ENCODE measurements at places on chromosomes 16 and 17. TPM values are rescaled to one million over a fixed set of nuclear protein-coding genes. Genes with fewer than 3 reads are reported as not detected.

Gene RAMP2
- 17.5 TPM for polyA plus RNA-seq

Gene FAHD1
- 63.8 TPM for polyA plus RNA-seq

Gene SEZ6L2
- polyA plus RNA-seq: 0.05 TPM

Gene C17orf113
- 0.08 TPM for polyA plus RNA-seq

Gene ST6GALNAC2
- polyA plus RNA-seq: 8.7 TPM

Gene RNF135
- 5.3 TPM for polyA plus RNA-seq

GRCh38 chr16:51508490-51509212 lies 357.6 kb upstream of the SALL1 start:
- no peak for DNase-seq

GRCh38 chr16:27600381-27600780 lies 50.4 kb downstream of the KATNIP start:
- DNase-seq: no peak

DNA sequence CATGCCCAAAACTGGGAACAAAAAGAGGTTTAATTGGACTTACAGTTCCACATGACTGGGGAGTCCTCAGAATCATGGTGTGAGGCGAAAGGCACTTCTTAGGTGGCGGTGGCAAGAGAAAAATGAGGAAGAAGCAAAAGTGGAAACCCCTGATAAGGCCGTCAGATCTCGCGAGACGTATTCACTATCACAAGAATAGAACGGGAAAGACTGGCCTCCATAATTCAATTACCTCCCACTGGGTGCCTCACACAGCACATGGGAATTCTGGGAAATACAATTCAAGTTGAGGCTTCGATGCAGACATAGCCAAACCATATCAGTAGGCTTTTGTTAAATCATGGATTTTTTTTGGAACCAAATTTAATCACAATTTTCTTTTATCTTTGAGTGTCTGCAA lies 24.4 kb downstream of the RBL2 start:
- DNase-seq: no peak

GRCh38 chr17:30199600-30199999 lies 35.9 kb downstream of the SLC6A4 start:
- DNase-seq: no peak

- no peak for DNase-seq
Measured at GRCh38 chr16:50334106-50334975, 34.4 kb downstream of the BRD7 start.

GRCh38 chr16:81997738-81998137 lies 13.5 kb downstream of the SDR42E1 start:
- DNase-seq: no peak

GRCh38 chr17:4899341-4900230 lies at the start of gene C17orf107:
Gene C17orf107 (plus strand): TSS chr17:4899536. CDS start chr17:4899763, 227 bp downstream.
- peak; percentile 78 for DNase-seq

DNA sequence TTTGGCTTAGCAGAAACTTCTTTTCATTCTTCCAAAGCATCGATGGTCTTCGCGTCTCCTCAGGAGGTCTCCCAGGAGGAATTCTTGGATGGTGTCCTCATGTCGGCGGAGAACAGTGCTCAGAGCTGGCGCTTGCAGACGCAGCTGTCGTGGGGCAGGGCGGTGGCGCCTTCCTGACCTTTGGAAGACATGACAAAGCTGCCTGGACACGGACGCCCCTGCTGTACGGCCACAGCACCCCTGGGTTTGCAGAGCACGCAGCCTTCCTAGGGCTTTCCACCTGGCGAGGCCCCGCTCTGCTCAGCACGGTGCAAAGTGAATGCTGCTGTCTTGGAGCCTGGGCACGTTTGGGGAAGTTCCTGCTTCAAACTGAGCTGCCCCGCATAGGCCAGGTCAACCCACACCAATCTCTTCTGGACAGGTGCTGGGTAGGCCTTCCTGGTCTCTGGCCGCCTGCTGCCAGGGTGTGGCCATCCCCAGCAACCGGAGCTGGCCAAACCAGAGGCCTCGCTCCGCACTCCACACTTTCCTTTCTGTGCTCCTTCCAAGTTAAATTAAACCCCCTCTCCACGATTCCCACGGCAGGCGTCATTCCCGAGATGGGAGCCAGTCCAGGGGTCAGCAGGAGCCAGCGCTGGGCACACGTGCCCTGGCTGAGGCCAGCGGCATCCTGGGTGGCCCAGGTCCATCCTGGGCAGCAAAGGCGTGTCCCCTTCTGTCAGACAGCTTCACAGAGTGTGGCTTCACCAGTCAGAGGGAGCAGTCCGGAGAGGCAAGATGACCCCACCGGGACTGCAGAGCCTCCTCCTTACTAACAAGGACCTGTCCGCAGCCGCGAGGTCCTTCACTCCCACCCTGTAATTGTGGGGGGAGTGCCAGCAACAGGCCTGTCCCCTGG lies 15.0 kb upstream of the KREMEN2 start:
- DNase-seq: peak; percentile 39

GRCh38 chr16:22232277-22233036 lies 26.4 kb downstream of the EEF2K start:
- no peak for DNase-seq

DNA sequence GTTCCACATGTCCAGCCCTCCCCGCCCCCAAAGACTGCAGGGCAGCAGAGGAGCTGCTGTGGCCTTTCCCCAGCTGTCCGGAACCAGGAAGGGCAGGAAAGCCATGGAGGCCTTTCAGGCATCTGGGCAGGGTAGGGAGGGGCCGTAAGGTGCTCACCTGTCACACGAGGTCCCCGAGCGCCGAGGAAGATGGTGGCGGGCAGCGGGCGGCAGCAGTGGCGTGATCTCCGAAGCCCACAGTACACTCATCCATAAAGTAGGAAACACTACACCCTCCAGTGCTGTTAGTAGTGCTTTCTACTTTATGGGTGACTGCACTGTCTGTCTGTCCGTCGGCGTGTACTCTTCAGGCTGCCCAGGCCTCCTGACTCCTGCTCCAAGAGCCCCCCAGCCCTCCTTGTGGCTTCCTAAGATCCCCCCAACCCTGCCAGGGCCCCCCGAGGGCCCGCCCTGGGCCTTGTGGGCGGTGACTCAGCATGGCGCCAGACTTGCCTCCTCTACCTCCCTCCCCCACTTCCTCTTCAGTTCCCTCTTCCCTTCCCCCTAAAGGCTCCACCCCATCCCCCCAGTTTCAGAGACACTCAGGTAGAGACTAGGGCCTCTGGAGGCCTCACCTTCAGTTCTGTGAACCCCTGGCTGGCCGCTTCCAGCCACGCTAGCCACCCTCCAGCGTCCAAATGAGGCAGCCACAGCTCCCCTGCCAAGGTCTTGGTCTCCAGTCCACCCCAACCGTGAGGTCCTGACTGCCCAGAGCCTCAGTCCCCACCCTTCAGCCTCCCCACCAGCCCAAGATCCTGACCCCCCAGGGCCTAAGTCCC lies 2.6 kb upstream of the TSPOAP1 start:
- DNase-seq: no peak

GRCh38 chr17:45990886-45991285 lies 8.2 kb upstream of the STH start:
- no peak for DNase-seq

- DNase-seq: no peak
Measured at GRCh38 chr16:85570213-85570734, 42.8 kb upstream of the GSE1 start.

- no peak for DNase-seq
Measured at GRCh38 chr17:65121368-65121767, 15.8 kb upstream of the RGS9 start.

- DNase-seq: no peak
Measured at GRCh38 chr16:12291989-12292759, 315.6 kb downstream of the SNX29 start.

- DNase-seq: no peak
Measured at GRCh38 chr17:67171560-67171959, 73.4 kb downstream of the HELZ start.

- DNase-seq: peak; percentile 87
Measured at GRCh38 chr17:74431568-74432423, at the start of gene GPRC5C. Gene GPRC5C (plus strand): TSS chr17:74432088. CDS start chr17:74439777, 7,689 bp downstream.

- no peak for DNase-seq
Measured at GRCh38 chr17:70520447-70520846, 351.1 kb downstream of the KCNJ2 start.

Measured in psoas muscle (tissue), 8 donors.